ENCODE measurements at places on chromosomes 6 and 20. TPM values are rescaled to one million over a fixed set of nuclear protein-coding genes. Genes with fewer than 3 reads are reported as not detected.

UST gene
- total RNA-seq = 6.4 TPM

DNA sequence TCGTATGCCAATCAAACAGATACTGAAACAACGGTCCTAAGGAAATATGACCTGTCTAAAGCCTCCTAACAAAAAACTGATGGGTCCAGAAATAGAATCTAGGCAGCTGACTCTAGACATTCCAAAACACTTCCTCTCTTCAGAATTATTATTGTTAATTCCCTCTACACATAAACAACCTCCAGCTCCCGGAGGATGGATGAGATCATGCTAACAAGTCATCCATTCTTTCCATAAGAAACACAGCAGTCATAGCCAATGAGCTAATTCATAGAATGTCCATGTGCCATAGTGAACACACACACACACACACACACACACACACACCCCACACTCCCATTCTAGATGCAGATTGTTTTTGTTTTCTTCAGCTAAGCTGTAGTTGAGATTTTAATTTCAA is 44.3 kb downstream of the HDGFL1 start:
- no peak for DNase-seq
- H3K4me1 ChIP-seq = no peaks in the 10 kb centered on the region
- H3K4me3 ChIP-seq = no peak overlapping the region

DNA sequence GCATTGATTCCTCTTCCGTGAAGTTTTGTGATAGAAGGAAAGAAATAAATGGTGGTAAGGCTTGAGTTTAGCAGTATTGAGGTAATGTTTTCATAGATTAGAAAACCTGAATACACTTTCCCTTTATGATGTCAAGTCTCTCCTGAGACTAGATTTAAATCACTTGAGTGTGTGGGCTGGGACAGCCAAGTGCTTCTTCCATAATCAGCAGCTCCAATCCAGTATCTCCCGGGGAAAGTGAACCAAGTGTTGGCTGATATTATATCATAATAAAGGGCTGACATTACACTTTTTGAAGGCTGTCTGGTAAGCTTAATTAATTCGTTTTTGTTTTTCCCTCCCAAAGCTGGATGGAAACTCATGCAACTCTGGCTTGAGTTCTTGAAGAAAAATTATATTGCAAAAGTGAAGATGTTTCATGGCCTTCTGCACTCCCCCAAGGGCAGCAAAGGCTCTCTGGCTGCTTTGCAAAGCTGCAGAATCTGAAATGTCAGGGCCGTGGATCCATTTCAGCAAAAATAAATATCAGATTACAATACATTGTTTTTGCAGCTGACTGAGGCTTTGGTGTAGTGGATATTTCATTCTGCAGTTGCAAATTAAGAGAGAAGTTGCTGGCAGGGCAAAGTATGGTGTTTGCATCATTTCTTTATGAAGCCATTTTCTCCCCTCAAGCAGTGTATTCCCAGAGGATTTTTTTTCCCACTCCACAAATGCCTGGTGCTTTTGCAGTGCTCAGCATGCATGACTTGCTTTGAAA is 101.2 kb downstream of the MKKS start:
- H3K27me3 ChIP-seq = no peaks in the 10 kb centered on the region
- H3K27ac ChIP-seq = no peak overlapping the region
- no peaks in the 10 kb centered on the region for H3K4me1 ChIP-seq
- H3K4me3 ChIP-seq = no peak overlapping the region
- H3K36me3 ChIP-seq = no peaks in the 10 kb centered on the region
- DNase-seq = no peak

- H3K27me3 ChIP-seq = no peaks in the 10 kb centered on the region
- no peak overlapping the region for H3K27ac ChIP-seq
- no peaks in the 10 kb centered on the region for H3K4me1 ChIP-seq
- DNase-seq = no peak
Measured at GRCh38 chr6:164104432-164104831, 689.9 kb downstream of the QKI start.

DNA sequence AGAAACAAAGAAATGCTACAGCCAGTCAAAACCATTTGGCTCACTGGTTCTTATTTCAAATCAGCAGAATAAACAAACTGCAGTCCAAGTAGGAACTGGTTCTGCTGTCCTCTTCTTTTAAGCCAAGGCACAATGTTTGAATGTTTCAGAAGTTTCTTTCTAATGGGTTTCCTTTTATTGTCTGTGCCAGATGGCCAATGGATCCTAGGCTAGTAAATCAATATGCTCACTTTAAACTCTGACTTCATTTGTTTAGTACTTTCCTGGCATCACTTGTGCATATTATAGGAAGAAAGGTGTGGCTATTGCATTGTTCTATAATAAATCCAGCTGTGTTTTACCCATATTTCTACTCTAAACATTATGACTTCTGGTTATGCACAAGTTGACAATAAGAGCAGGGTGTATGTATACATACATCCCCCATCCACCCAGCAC is 99.7 kb upstream of the PLCB4 start:
- no peaks in the 10 kb centered on the region for H3K4me1 ChIP-seq
- H3K4me3 ChIP-seq = no peak overlapping the region
- no peaks in the 10 kb centered on the region for H3K27me3 ChIP-seq
- no peaks in the 10 kb centered on the region for H3K36me3 ChIP-seq
- no peak for DNase-seq
- no peak overlapping the region for H3K27ac ChIP-seq

DNA sequence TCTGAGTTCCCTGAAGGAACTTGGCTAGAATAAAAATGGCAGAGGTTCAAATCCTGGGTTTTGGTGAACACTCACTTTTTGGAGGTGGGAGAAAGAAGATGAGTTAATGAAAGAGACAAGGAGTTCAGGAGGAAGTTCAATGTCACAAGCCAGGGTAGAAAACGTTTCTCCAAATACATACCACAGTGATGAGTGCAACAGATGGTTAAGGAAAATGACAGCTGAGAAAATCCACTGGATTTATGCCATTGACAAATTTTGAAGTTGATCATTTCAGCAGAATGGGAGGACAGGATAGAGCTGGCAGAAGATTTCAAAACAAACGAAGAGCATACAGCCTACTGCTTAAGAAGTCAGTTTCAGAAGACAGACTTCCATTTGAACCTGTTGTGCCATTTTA is 122.7 kb downstream of the GFRAL start:
- no peaks in the 10 kb centered on the region for H3K36me3 ChIP-seq
- H3K27ac ChIP-seq = no peak overlapping the region
- no peaks in the 10 kb centered on the region for H3K27me3 ChIP-seq
- no peak for DNase-seq

DNA sequence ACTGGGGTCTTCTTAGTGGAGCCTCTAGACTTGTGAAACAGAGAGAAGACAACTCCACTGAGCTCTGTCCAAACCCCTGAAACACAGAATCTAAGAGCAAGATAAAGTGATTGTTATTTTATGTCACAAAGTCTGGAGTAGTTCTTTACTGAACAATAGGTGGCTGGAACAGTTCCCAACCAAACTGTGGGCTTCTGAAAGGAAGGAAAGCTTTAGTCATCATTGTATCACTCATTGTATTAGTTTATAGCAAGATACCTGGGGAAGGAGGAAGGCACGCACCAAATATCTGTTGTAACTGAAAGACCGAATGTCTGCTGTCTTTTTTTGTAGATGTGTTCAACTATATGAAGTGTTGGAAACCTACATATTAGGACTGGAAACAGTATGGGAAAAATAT is 284.9 kb upstream of the TBX18 start:
- H3K27me3 ChIP-seq = no peaks in the 10 kb centered on the region
- H3K36me3 ChIP-seq = no peaks in the 10 kb centered on the region
- no peak for DNase-seq
- no peak overlapping the region for H3K27ac ChIP-seq
- H3K4me3 ChIP-seq = no peak overlapping the region

Measured in CD8-positive, alpha-beta memory T cell (primary cell).